ENCODE measurements at places on chromosomes 13 and 19.

DNA sequence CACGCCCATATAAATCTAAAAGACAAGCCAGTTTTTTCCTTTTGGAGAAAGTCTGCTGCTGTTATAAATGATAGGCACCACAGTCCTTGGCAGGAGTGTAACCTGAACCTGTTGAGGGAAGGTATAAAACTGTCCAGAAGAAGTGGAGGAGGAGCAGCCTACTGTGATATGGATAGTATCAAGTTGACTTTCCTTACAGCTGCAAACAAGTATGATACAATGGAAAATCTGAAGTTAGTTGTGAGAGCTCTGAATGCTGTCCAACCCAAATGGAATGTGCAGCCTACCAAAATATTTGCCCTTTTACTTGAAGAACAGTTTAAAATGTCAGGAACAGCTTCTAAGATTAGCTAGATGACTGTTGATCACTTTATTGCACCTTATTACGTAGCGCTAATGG, 399.6 kb downstream of the FGF14 start:
- no peak for DNase-seq

DNA sequence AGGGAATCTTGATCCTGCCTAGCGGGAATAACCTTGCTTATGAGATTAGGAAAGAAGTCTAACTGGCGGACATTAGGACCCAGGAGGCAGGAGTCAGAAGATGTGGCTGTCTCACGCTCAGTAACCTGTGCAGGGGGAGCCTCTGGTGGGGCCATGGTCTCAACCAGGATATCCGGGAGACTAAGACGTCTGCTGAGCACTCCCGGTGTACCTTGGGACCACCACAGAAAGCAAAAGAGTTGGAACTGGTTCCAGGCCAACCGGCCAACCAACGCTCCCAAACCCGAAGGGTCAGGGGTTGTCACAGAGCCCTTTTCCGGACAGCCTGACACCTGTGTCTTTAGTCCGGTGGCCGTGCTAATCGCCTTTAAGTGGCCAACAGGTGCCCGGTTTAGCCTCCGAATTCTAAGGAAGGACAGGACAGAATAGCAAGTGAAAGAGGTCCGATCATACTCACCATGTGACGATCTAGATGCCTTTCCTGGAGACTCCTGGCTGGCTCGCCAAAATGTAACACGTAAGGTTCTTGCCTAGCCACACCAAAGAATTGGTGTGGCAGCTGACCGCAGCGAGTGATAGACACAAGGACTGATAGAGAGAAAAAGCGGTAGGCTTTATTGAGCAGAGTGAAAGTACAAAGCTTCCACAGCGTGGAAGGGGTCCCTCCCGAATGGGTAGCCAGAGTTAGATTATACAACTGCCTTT, 103.9 kb upstream of the DIAPH3 start:
- DNase-seq = no peak

GRCh38 chr19:30449673-30450072, 77.5 kb downstream of the ZNF536 start:
- DNase-seq = no peak

GRCh38 chr13:86324191-86324590, 525.0 kb upstream of the SLITRK6 start:
- DNase-seq = no peak

DNA sequence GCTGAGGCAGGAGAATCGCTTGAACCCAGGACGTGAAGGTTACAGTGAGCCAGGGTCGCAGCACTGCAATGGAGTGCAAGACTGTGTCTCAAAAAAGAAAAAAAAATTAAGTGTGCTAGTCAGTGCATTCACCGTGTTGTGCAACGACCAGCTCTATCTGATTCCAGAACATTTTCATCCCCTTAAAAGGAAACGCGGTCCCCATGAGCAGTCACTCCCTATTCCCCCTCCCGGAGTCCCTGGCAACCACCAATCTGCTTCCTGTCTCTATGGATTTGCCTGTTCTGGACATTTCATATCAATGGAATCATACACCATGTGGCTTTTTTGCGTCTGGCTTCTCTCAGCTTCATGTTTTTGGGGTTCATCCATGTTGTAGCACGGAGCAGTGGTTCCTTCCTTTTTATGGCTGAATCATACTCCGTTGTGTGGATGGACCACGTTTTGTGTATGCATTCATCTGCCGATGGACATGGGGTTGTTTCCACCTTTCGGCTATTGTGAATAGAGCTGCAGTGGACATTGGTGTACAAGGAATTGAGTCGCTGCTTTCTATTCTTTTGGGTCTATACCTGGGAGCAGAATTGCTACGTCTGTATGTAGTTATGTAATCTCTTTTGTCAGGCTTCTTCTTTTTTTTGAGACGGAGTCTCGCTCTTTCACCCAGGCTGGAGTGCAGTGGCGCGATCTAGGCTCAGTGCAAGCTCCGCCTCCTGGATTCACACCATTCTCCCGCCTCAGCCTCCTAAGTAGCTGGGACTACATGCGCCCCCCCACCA, 19.8 kb downstream of the MYO9B start:
- peak; percentile 82 for DNase-seq

GRCh38 chr19:34232566-34233481, 21.5 kb upstream of the GARRE1 start:
- peak; percentile 83 for DNase-seq

GRCh38 chr19:19937403-19937802, 36.7 kb downstream of the ZNF93 start:
- DNase-seq = no peak

Data from hepatic stellate cell (primary cell).